ENCODE measurements at places on chromosomes 3 and 15.

DNA sequence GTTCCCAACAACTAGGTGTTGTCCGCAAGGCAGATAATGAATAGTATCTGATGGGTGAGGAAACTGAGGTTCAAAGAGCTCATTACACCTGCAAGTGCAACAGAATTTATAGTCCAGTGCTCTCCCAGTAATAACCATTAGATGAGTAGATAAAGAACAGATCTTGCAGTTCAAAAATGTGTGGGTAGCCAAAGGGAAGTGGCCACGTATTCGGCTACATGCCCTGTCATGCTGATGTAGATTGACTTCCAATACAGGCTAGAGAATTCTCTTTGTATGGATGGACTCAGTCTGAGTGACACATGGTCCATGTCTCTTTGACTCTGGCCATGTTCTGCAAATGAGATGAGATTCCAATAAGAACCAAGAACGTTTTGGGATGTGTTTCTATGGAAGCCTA lies 187.9 kb upstream of the LPP start:
- DNase-seq: no peak

DNA sequence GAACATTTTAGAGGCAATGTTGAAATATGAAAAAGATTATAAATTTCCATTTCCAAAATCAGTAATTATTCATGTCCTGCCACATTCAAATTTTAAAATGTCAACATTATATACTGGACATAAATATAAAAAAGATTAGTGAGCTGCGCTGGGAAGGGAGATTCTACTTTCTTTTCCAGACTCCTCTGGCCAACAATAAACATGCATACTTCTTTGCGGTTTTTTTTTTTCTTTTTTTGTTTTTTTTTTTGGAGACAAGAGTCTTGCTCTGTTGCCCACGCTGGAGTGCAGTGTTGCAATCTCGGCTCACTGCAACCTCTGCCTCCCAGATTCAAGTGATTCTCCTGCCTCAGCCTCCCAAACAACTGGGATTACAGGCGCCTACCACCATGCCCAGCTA lies 105.5 kb downstream of the ADAM10 start:
- no peak for DNase-seq

- no peak for DNase-seq
These were observed 901 bp downstream of the ICE2 start for GRCh38 chr15:60477916-60478565.

DNA sequence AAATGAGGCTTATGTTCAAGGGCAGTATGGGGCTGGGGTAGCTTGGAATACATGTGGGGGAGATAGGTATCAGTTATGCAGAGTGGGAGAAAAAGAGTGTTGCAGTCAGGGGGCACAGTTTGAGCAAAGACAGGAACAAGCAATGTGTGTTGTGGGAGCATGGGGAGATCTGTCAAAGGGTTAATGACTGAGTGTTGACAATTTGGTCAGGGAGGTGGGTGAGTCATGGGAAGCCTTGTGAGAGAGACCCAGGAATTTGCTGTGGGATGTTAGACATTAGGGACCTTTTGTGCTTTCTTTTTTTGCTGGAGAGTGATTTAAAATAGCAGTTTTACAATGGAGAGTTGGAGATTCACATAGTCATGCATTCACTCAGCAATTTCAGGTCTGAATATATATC lies 221.6 kb upstream of the NR2E3 start:
- peak; percentile 31 for DNase-seq

- peak; percentile 89 for DNase-seq
These were observed 103.5 kb downstream of the CD47 start for GRCh38 chr3:107987036-107987939.

GRCh38 chr3:42115215-42115614 lies 24.1 kb downstream of the TRAK1 start:
- DNase-seq: no peak

DNA sequence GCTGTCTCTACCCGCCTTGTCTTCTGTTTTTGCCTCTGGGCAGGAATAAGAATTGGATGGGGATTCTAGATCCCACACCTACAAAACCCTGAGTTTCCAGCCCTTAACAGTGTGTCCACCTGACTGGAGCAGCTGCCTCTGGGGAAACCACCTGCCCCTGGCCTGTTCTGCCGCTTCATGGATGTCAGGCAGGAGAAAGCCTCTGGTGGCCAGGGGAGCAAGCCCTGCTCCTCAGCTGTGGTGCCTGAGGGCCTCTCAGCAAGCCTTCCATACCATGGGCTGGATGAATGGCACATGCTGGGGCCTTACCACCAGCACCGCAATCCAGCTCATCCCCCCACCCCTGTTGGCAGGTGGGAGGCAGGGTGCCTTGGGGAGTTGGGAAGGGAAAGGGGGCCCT lies 5.3 kb upstream of the CPNE9 start:
- DNase-seq: no peak

- no peak for DNase-seq
These were observed 5.0 kb downstream of the PTPN23 start for GRCh38 chr3:47385796-47386195.

DNA sequence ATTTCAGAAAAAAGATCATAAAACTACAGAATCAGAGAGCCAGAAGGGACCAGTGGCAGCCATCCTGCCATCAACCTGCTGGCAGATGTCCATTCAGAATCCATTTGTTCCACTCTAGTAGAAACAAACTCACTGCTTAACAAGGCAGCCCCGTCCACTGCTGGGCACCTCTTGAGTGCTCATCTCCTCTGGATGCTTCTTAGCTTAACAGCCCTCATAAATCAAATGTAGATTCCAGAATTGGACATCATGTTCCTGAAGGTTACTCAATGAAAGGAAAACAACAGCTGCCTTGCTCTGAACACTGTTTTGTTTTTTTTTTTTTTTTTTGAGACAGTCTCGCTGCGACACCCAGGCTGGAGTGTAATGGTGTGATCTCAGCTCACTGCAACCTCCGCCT lies 37.3 kb downstream of the ABCC5 start:
- DNase-seq: no peak

DNA sequence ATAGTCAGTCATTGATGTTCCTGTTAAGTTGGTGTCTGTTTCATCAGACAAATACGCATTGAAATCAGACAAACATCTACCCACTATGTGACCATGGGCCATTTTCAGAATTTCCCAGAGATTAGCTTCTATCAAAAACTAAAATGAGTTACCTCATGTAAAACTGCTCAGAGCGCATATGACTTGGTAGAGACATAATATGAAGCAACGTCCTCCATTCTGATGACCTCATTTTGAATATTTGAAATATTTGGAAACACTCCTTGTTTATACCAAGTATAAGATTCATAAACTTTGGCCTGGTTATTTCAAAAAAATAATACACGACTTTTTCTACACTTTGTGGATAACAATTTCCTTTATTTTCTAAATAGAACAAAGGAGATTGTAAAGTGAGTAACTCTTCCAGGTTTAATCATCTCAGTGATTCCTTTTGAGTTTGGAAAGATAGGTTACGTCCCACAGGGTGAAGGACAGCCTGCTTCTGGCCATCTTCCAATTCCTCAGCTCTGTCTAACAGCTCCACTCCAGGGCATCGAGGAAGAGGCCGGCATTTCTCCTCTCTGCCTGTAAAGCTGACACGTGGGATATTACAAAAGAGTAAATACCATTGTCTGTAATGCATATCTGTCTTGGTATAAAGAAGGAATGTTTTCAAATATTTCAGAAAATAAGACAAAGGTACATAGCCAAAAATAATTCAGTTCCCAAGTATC lies 122.6 kb downstream of the CADM2 start:
- no peak for DNase-seq

DNA sequence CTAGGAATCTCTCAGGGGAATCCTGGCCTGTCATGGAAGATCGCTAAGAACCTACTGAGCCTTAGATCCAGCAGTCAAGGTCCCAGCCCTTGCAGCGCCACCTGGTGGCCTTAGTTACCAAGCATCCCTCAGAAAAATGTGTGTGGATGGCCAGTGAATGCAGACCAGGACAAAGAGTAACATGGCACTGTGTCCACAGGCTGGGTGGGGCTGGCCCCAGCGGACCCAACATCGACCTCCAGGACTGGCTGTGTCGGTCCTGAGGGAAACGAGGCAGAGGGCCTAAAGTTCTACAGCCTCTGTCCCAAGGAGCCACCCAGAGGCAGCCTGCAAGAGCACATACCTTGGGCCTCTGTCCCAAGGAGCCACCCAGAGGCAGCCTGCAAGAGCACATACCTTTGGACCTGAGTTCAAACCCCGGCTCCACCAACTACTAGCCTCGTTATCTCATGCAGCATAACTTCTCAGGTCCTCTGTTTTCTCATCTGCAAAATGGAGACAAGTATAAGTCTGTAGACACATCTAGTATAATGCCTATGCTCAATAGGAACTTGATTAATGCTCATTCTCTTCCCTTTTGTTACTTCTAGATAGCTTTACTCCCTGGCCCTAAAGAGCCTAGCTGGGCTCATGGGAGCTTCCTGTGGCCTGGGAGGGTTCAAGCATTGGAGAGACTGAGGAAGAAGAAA lies 57.5 kb upstream of the HERC1 start:
- DNase-seq: no peak

DNA sequence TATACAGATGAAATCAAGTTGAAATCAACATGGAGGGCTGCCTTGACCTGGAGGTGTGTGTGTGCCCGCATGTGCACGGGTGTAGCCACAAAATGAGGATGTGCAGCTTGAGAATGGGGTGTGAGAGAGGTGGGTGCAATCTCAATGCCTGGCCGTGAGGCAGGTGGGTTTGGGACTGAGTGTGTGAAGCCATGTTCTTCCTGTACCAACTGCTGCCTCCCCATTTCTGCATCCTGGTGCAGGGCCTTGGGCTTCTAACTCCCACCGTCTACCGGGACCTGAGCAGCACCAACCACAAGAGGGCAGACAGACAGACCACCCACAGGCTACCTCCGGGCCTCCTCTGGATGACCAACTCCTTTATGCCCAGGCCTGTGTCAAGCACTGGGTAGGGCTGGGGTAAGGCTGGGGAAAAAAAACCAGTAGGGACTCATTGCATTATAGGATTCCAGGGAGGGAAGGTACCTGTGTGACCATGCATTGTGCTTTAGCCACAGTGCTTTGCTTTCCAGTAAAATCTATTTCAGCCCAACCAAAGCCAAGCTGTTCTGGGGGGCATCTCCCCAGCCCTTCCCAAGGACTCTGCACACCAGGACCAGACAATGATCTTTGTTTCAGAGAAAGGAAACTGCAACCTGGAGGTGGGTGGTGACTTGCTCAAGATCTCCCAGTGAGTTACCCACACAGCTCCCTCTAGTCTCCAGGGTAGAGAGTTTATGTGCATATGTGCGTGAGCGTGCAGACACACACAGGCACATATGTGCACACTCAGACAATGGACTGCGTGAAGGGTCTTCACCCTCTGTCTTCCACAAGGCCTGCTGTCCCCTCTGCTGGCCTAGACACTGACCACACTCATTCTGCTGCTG lies 162.2 kb upstream of the TLE3 start:
- no peak for DNase-seq

DNA sequence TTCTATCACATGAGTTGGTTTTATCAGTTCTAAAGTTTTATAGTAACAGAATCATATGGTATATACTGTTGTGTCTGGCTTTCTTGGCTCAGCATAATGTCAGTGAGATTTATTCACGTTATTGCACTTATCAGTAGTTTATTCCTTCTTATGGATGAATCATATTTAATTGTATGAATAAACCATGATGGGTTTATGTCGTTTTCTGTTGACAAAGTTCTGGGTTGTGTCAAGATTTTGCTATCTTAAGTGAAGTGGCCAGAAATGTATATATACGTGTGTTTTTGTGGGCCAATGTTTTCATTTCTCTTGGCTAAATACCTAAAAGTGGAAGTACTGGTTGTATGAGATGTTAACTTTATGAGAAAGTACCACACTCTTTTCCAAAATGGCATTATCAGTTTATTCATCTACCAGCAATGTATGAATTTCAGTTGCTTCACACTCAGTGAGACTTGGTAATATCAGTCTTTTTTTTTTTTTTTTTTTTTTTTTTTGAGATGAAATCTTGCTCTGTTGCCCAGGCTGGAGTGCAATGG lies 112.4 kb upstream of the DCBLD2 start:
- no peak for DNase-seq

GRCh38 chr3:106135451-106136160 lies 266.8 kb upstream of the CBLB start:
- DNase-seq: no peak

GRCh38 chr15:39558421-39558820 lies 22.5 kb upstream of the THBS1 start:
- no peak for DNase-seq

- DNase-seq: no peak
These were observed 120.5 kb upstream of the ABHD17C start for GRCh38 chr15:80574590-80574989.

- no peak for DNase-seq
These were observed 39.5 kb upstream of the IQSEC1 start for GRCh38 chr3:13112521-13113345.

DNA sequence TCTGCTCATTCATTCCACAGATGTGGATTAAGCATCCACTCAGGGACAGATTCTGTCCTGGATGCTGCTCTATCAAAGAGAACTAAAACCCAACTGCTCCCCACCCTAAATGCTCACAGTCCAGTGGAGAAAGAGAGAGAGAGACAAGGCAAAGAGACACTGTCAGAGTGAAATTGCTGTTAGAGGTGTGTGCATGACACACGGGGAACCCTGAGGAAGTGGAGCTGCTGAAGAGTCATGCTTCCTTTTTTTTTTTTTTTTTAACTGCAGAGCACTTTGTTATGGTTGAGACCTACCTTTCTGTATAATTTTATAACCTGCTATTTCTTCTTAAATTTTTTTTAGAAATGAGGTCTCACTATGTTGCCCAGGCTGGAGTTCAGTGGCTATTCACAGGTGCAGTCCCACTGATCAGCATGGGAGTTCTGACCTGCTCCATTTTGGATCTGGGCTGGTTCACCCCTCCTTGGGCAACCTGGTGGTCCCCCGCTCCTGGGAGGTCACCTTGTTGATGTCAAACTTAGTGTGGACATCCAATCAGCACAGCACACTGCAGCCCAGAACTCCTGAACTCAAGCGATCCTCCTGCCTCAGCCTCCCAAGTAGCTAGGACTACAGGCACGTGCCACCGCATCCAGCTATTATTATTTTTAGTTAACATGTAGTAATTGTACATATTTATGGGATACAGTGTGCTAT lies 18.2 kb upstream of the PSTPIP1 start:
- DNase-seq: no peak

GRCh38 chr3:141600331-141600730 lies 113.5 kb downstream of the RASA2 start:
- no peak for DNase-seq

- DNase-seq: no peak
These were observed 72.2 kb downstream of the PPCDC start for GRCh38 chr15:75095594-75095993.

DNA sequence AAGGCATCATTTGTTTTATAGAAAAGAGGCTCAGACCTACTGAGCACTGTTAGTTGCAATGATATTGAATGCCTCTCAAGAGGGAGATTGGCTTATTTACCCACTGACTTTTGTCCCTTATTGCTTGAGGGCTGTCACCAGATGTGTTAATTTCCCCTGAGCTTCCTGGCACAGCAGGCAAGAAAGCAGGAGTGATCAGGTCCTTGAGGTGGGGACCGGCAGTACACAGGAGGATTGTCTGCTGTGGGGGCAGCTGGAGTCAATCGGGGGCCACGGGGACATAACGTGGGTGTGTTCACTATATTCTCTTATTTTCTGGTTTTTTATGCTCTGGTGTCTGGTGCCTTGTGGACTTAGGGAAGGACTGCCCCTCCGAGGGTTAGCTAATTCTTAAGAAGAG lies 44.6 kb downstream of the GASK1A start:
- no peak for DNase-seq
